IgD-negative memory B cell (primary cell): ENCODE measurements at places on chromosomes 12 and 14. TPM values are rescaled to one million over a fixed set of nuclear protein-coding genes. Genes with fewer than 3 reads are reported as not detected.

Gene ISM2
- not detected for polyA plus RNA-seq

Gene CD4
- 6.6 TPM for polyA plus RNA-seq

Gene SLC2A14
- polyA plus RNA-seq = not detected

Gene COX8C
- polyA plus RNA-seq = not detected

Gene IGFBP6
- polyA plus RNA-seq = 1.0 TPM

Gene SLC17A8
- not detected for polyA plus RNA-seq

Gene AQP6
- not detected for polyA plus RNA-seq

Gene TMEM63C
- polyA plus RNA-seq = 0.24 TPM

Gene IQSEC3
- polyA plus RNA-seq = not detected

Gene TCHP
- polyA plus RNA-seq = 12.5 TPM

Gene ABCC9
- not detected for polyA plus RNA-seq

Gene PLEKHD1
- polyA plus RNA-seq = 0.11 TPM

Gene KRT82
- polyA plus RNA-seq = not detected

Gene DPPA3
- not detected for polyA plus RNA-seq

Gene POTEG
- polyA plus RNA-seq = not detected

Gene RPS6KL1
- 1.4 TPM for polyA plus RNA-seq

Gene TCL1B
- polyA plus RNA-seq = not detected

Gene SIX4
- not detected for polyA plus RNA-seq

Gene CLEC2A
- not detected for polyA plus RNA-seq

Gene BBOF1
- polyA plus RNA-seq = 2.2 TPM

Gene PA2G4
- polyA plus RNA-seq = 112 TPM

Gene CELA1
- 0.58 TPM for polyA plus RNA-seq

Gene KRT4
- not detected for polyA plus RNA-seq

Gene AICDA
- polyA plus RNA-seq = 2.1 TPM

Gene RNU4-1
- polyA plus RNA-seq = not detected

Gene FGF23
- not detected for polyA plus RNA-seq

Gene ASCL4
- not detected for polyA plus RNA-seq

Gene SMCO3
- polyA plus RNA-seq = not detected

Gene FAM186B
- polyA plus RNA-seq = 0.16 TPM

Gene CMKLR1
- 0.64 TPM for polyA plus RNA-seq

Gene CLEC9A
- not detected for polyA plus RNA-seq

Gene ADAM20
- polyA plus RNA-seq = not detected

Gene LRP1-AS
- not detected for polyA plus RNA-seq

Gene PTPRQ
- not detected for polyA plus RNA-seq

Gene KLRC2
- not detected for polyA plus RNA-seq

Gene RALGAPA1
- polyA plus RNA-seq = 24.6 TPM

Gene ADCK1
- 3.5 TPM for polyA plus RNA-seq

Gene TSPAN11
- not detected for polyA plus RNA-seq

Gene PKP2
- polyA plus RNA-seq = 0.43 TPM

Gene SGPP1
- polyA plus RNA-seq = 30.5 TPM

Gene IRAK3
- not detected for polyA plus RNA-seq

Gene TAS2R43
- not detected for polyA plus RNA-seq

Gene A2M
- polyA plus RNA-seq = not detected

Gene LBHD2
- not detected for polyA plus RNA-seq

Gene DACT1
- polyA plus RNA-seq = 0.25 TPM
